ENCODE measurements at places on chromosomes 6 and 20. TPM values are rescaled to one million over a fixed set of nuclear protein-coding genes. Genes with fewer than 3 reads are reported as not detected.

Gene ANKEF1
- 1.2 TPM for total RNA-seq

Gene RNF5
- 44.2 TPM for total RNA-seq

Gene EDN3
- not detected for total RNA-seq

Gene COL12A1
- 11.1 TPM for total RNA-seq

Gene ASCC3
- 85.8 TPM for total RNA-seq

Gene MOG
- not detected for total RNA-seq

Gene TBC1D7
- 30.5 TPM for total RNA-seq

Gene CNR1
- not detected for total RNA-seq

Gene MUC22
- not detected for total RNA-seq

Gene RCAN2
- total RNA-seq = 0.32 TPM

Gene PTPRT
- total RNA-seq = not detected

Gene SAMD3
- not detected for total RNA-seq

Gene BHLHE23
- total RNA-seq = not detected

Gene MTHFD1L
- 57.2 TPM for total RNA-seq

Gene SPATS1
- total RNA-seq = not detected

Gene ENPP4
- 9.9 TPM for total RNA-seq

Gene JARID2
- total RNA-seq = 8.1 TPM

Gene PTGIS
- 2.4 TPM for total RNA-seq

Gene RAMACL
- total RNA-seq = 2.4 TPM

Gene KIF6
- total RNA-seq = not detected

Gene TAF11
- total RNA-seq = 50.0 TPM

Gene MICB
- 23.4 TPM for total RNA-seq

Gene SLC22A2
- not detected for total RNA-seq

Gene ARMC12
- not detected for total RNA-seq

Gene SLC22A3
- 0.32 TPM for total RNA-seq

Gene ZC2HC1B
- not detected for total RNA-seq

Gene HBS1L
- total RNA-seq = 139 TPM

Gene WFDC10B
- not detected for total RNA-seq

Gene NKAPL
- 0.30 TPM for total RNA-seq

Gene GSTA3
- total RNA-seq = not detected

Gene MAPK14
- 75.2 TPM for total RNA-seq

Gene KCNG1
- 3.2 TPM for total RNA-seq

Gene TBX18
- total RNA-seq = 31.5 TPM

Gene MYT1
- total RNA-seq = not detected

Gene SLC26A8
- total RNA-seq = not detected

Gene QRSL1
- 13.1 TPM for total RNA-seq

Gene ZKSCAN3
- 5.5 TPM for total RNA-seq

Gene IRF4
- not detected for total RNA-seq

Gene LTV1
- 25.0 TPM for total RNA-seq

Gene SLC35B2
- total RNA-seq = 59.8 TPM

Gene EFCAB8
- not detected for total RNA-seq

Gene LY6G6D
- not detected for total RNA-seq

Gene SYTL3
- 0.65 TPM for total RNA-seq

Gene EDN1
- 229 TPM for total RNA-seq

Gene DUSP15
- not detected for total RNA-seq

Gene BACH2
- total RNA-seq = 0.30 TPM

Gene CST4
- not detected for total RNA-seq

Gene CCM2L
- 9.1 TPM for total RNA-seq

Gene TGM3
- total RNA-seq = not detected

Gene ASIP
- not detected for total RNA-seq

Gene STAU1
- 40.3 TPM for total RNA-seq

Gene CRISP2
- not detected for total RNA-seq

Gene LPA
- not detected for total RNA-seq

Gene VSX1
- total RNA-seq = not detected

Gene SLC22A1
- total RNA-seq = under 0.01 TPM
